ENCODE measurements at places on chromosomes 7 and 10.

DNA sequence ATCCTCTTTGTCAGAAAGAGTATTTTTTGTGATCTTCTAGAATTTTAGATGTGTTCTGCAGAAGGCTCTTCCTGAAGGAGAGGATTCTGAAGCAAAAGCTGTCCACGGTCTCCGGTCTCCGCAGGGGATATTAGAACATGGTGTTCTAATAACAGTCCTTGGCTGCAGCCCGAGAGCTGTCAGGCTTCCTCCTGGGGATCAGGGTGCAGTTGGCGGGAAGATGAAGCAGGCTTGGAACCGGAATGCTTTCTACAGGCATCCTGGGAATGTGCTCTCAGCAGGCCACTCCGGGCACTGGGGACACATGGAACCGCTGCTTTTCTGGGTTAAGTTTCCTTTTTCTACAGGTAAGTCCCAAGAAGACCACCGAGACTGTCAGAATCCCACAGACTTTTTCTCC is 118.6 kb upstream of the PARD3 start:
- DNase-seq: no peak

DNA sequence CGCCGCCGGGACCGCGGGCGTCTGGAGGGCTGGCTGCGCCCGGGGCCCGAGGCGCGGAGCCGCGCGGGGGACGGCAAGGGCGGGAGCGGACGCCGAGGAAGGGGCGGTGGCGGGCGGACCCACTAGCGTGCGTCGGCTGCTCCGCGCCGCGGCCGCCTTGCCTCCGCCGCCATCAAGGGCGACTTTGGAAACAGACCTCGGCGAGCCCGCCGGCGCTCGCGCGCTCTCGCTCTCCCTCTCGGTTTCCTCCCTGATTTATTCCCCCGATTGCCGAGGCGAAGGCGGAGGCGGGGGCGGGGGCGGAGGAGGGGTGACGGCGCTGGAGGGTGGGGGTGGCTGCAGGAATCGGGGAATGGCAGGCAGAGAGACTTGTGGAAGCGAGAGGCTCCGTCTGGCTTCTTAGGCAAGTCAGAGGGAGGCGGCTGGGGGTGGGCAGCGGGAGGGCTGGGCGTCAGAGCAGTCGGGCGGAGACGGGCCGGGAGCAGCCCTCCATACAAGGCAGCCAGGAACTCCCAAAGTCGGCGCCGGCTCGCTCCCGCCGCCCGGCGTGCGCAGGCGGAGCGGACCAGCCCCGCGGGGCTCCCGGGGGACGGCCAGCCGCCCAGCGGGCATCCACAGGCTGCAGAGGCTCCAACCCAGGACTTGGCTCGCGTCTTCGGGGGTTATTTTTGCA is at the start of gene CACNA2D1:
Gene CACNA2D1, minus strand, starts transcription at position 231 of the 673 bp plus-strand sequence.
- DNase-seq: peak; percentile 92

DNA sequence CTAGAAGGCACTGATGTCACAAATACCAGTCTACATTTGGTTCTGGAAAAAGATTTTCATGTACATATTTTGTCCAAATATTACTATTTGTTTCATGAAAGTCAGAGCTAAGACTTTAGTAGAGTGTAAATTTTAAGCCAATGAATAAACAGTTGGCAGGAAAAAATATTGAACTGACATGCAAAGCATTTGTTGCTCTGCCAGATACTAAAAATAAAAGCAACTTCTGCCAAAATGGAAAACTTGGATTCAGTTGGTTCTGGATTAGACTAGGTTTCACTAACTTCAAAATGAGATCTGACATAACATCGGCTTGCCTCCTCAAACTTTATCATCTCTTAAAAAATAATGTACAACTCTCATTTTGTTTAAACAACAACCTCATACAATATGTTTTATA is 34.9 kb downstream of the FAM204A start:
- DNase-seq: no peak

GRCh38 chr10:101777619-101778145 is 1.8 kb upstream of the FGF8 start:
- no peak for DNase-seq

DNA sequence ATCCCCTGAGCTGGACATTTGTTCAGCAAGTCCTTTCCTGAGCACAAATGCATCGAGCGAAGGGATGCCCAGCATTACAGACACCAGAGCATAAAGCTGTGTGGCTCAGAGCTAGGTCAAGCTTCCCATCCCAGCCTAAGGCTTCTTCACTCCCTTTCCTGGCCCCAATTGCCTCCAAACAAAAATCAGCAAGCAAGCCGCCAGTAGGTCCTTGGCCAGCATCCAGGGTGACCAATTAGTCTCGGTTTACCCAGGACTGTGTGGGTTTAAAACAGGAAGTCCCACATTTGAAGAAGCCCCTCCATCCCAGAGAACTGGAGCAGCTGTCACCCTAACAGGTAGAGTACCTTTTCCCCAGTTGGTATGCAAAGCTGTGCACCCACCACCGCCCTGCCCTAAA is 51.2 kb downstream of the PRKAG2 start:
- DNase-seq: no peak

DNA sequence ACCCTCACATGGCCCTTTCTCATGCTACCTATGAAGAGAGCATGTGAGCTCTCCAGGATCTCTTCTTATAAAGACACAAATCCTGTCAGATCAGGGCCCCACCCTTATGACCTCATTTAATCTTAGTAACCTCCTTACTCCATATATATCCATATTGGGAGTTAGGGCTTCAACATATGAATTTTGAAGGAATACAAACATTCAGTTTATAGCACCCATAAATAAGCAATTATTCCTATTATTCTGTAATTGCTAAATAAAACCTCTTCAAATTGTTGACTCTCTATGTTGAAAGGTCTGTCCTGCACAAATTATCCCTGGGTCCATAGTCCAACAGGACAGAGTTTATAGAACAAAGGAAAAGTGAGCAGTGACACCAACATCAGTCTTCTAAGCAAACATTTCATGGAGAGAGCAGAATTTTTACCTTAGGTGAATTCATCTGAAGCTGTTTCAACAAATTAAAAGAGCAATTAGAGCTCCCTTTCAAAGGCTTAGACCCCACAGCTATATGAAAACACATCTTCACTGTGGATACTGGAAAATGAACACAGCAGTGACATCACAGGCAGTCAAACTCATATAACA is 12.2 kb downstream of the DOCK4 start:
- no peak for DNase-seq

DNA sequence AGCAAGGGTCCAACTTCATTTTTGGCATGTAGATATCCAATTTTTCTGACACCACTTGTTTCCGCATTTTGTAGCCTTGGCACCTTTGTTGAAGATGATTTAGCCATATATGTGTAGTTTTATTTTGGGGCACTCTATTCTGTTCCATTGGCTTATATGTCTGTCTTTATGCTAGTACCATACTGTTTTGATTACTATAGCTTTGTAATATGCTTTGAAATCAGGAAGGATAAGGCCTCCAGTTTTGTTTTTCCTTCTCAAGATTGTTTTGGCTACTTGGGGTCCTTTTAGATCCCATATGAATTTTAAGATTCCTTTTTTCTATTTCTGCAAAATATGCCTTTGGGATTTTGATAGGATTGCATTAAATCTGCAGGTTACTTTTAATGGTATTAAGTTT is 9.5 kb upstream of the BTBD16 start:
- DNase-seq: no peak

DNA sequence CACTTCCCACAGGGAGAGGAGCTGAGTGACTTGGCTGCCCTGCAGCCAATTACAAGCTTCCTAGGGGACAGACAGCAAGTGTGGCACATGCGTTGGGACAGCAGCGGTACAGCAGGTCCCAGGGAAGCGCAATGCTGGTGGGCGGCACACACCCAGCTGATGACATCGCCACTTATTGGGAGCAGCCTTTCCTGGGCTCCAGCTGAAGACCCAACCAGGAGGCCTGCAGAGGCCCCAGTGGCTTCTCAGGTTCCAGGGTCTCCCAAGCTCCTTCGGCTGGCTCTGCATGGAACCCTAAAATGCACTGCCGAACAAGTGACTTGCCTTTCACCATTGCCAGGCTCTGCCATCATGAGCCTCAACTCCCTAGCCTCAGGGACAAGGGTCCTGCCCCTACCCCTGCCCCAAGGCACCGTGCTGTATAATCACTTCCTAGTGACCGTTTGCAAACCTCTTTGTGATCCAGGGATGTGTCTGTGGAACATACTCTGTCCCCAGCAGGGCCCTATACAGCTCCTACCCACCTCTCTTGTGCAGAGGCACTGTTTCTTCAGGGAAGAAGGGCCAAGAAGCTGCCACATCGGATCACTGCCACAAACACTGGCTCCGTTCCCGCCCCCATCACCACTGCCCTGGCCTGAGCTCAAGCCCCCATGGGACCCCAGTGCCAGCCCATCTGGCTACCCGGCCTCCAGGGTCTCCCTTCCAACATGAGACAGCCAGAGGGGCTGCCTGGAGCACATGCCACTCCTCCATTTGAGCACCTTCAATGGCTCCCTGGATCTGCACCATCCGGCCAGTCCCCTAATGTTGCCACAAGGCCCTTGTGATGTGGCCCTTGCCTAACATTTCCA is 19.3 kb upstream of the SLIT1 start:
- DNase-seq: no peak

- peak; percentile 52 for DNase-seq
These were observed 70.2 kb downstream of the HTR7 start for GRCh38 chr10:90787393-90788198.

DNA sequence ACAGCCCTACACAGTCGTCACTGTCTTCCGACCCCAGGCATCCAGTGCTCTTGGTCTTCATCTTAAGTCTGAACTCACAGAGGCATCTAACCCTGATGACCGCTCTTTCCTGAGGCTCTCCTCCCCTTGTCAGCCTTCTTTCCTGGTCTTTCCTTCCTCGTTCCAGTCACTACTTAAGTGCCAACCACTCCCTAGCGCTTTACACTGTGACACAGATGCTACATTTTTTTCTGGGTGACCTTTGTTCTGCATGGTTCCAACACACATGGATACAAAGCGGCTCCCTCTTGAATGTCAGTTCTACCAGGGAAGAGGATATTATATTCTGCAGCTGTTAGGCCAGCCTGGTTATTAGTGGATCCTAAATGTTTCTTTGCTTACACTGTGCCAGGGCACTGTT is 12.7 kb downstream of the YWHAG start:
- DNase-seq: no peak

- DNase-seq: no peak
These were observed 69.3 kb upstream of the EEPD1 start for GRCh38 chr7:36083626-36084380.
